T47D (cell line): ENCODE measurements at places on chromosomes 7 and 10.

GRCh38 chr10:93548376-93549071, 17.9 kb upstream of the FFAR4 start:
- DNase-seq: no peak

- DNase-seq: no peak
Observed at GRCh38 chr7:48416327-48416908, 245.2 kb downstream of the ABCA13 start.

- DNase-seq: no peak
Observed at GRCh38 chr10:6458814-6459213, 121.3 kb downstream of the PRKCQ start.

DNA sequence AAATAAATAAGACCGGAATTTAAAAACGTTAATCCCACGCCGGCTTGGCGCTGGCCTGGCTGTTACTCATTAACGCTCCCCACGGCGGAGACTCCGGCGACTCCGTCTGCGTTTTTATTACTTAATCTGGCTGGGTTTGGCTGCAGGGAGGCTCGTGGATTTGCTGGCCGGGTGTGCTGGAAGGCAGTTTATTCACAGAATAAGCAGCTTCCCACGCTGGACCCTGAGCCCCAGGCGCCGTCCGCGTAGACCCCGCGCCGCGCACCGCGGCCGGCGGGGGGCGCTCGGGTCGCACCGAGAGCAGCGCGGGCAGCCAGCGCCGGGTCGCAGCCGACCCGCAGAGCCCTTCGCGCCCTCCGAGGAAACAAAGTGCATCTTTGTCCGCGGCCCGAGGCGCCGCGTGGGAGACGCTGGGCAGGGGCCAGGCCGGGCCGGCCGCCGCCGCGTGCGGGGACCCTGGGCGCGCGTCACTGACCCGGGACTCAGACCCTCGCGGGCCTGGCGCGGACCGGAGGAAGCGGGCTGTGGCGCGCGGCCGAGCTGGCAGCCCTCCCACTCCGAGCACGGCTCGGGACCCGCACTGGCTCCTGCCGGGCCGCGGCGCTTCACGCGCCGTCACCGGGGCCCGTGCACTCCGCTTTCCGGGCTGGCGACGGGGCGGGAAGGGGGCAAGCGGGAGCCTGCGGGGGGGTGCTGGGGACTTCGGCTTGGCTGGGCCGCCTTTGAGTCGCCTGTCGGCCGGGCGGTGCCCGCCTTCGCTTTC, 587 bp upstream of the GRK5 start:
- DNase-seq: peak; percentile 48

DNA sequence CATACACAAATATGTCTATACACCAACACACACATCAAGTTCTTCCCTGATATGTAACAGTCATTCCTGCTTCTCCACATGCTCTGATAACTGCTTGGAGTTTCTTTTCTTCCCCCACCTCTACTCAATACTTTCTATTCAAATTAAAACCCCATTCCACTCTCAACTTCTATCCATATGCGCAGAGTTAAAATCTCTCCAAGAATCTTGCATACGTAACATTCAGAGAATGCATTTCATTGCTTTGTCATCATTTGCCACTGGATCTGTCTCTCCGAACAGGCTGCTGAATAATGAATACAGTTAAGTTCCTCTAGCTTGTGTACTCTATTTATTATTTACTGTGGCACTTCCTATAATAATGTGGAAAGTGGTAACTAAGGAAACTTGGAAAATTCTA, 68.8 kb downstream of the DGKB start:
- no peak for DNase-seq

- no peak for DNase-seq
Observed at GRCh38 chr10:126181626-126182025, 206.7 kb downstream of the ADAM12 start.

DNA sequence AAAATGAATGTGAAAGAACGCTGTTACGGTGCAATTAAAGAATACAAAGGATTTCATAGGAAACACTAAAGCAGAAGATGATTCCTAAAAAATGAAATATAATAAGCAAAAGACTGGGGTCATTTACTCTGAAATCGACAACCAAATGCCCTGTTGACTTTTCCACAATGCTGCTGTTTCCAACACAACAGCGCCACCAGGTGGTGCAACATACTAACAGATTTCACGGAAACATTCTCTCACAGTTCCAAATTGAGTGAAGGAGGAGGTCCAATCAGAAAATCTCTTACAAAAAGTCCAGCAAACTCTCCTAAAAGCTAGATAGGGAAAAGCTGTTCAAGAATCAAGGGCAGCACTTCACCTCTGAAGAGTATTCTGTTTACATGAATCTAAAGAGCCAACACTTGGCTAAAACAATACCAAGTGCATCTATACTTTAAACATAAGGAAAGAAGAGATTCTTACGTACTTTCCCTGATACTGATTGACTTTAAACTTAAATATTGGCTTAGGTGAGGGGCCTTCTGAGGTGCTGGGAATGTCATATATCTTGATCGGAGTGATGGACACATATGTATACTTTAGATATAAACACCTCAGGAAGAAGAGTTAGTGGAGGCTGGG, 55.9 kb downstream of the UPF2 start:
- DNase-seq: peak; percentile 39

DNA sequence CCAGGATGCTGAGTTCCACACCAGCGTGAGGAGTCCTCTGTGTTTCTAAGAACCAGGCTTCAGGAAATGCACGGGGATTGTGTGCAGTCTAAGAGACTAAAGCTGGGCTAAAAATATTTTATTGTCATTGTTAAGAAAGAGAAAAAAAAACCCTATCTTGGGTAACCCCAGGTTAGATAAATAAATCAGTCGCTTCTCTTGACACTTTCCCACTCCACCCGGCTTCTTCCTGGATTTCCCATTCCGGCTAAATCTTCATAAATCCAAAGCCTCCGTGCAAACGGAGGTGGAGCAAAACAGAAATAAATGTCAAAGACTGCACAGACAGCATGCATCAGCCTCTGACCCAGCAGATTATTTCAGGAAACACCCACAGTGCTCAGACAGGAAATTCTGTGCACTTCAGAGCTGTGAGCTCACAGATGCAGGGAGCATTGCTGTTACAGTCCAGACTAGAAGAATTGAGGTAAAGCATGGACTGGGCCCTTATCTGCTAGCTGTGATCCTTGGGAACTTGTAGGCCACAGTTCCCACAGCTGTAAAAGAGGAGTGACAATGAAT, 44.8 kb upstream of the GRID1 start:
- DNase-seq: no peak

DNA sequence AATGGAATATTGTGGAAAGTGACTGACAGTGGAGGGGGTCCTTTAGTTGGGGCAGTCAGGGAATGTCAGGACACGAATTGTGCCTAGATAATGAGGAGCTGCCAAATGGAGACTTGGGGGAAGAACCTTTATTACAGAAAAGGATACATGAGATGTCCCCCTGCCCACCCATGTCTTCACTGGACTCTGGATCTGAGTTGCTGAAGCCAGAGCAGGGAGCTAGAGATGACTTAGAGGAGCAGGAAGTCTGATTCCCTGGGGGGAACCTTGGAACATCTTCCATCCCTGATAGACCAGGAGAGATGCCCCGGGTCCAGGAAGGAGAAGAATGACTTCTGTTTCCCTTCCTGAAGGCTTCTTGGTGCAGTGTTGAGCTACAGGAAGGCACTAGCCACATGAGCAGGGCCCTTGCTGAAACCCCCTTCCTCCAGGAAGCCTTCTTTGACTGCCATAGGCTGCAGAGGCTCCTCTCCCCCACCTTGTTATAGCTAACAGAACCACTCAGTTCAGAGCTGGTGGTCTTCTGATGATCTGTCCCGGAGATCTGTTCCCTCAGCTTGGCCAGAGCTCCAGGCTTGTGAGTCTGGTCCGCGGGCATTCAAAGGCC, 747 bp upstream of the NEURL1 start:
- no peak for DNase-seq

GRCh38 chr10:12703813-12704212, 297.7 kb downstream of the CCDC3 start:
- DNase-seq: peak; percentile 26

GRCh38 chr7:27868131-27868550, 128.2 kb downstream of the TAX1BP1 start:
- DNase-seq: no peak

GRCh38 chr7:11529382-11529781, 302.6 kb downstream of the THSD7A start:
- DNase-seq: no peak

DNA sequence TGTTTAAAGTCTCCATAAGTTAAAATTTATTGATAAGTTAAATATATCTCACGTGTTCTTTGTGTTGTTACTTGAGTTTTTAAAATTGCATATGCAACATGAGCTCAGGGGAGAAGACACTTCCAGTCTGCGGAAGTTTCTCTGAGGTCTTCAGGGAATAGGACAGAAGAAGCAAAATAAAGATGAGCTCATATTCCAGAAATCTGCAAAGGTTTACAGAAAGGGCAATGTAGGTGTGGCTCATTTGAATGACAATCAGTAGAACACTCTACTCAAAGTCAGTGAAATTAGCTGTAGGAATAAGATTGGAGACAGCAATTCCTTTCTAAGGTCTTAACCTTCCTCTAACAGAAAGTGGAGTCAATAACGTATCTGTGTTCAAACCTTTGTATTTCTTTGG, 53.7 kb downstream of the CACNA2D1 start:
- no peak for DNase-seq

DNA sequence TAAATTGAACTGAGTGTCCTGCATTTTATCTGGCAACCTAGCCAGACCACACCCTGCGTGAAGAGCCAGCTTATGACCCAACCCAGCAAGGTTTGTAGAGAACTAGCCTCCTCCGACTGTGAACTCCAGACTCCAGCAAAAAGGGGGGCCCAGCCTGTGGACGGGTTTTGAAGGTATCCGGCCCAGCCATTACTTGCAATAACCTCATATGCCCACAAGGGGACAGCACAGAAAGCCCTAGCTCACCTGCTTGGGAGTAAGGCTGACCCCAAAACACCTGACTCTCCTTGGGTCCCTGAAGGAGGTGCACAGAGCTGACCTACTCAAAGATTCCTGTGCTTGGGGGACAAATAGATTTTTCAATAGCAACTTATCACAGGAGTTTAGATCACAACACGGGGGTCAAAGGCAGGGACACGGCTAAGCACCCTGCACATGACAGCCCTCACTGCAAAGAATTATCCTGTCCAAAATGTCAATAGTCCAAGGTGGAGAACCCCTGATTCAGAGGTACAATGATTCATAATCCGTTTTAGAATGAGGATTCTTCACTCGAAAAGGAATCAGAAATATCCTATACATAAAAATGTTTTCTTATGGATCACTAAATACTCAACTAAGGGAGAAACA, 4.6 kb downstream of the TRPV6 start:
- DNase-seq: no peak

DNA sequence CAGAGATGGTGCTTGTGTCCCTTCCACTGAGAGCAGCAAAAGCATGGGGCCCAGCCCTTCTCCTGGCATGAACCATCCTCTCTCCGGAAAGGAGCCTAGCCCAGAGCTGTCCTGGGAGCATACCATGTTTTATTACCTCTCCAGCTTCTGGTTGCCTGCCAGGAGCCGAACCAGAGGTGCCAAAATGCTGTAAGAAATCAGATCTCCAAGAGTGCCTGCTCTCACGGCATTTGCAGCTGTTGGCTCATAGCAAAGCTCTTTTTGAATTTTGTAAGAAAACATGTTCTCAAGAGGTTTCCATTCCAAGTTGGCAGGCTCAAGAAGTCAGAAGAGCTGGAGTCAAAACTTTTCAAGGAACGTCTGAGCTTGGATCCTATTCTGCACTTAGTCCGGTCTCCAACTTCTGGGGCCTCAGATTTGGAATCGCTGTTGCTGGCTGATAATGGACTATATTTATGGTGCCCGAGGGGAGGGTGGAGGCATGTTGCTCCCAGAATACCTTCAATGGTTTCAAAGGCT, 211.7 kb upstream of the MKI67 start:
- DNase-seq: no peak
